ENCODE measurements at places on chromosomes 7 and 10.

DNA sequence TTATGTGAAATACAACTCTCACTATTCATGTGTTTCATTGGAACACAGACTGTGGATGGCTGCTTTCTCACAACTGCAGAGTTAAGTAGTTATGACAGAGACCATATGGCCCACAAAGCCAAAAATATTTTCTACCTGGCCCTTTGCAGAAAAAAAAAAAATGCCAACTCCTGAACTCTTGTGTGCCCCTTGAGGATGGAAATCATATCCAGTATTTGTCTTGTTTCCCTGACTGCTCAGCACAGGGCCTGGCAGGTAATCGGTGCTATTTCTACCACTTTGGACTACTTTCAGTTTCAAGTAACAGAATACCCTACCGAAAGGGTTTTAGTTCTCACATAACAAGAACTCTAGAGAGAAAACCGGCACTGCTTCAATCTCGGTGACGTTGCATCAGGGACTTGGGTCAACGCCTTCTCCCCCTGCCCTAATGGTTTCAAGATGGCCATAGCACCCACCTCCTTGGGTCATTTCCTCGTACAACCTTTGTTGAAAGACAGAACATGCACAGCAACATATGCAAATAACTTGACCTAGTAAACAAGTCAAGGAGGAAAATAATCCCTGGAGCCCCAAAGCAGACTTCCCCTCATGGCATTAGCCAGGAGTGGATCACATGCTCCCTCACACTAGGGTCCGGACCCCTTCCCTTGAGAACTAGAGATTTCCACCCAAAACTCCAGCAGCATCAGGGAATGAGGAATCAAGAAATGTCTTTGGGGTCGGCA, 11.8 kb upstream of the GPNMB start:
- DNase-seq = no peak

DNA sequence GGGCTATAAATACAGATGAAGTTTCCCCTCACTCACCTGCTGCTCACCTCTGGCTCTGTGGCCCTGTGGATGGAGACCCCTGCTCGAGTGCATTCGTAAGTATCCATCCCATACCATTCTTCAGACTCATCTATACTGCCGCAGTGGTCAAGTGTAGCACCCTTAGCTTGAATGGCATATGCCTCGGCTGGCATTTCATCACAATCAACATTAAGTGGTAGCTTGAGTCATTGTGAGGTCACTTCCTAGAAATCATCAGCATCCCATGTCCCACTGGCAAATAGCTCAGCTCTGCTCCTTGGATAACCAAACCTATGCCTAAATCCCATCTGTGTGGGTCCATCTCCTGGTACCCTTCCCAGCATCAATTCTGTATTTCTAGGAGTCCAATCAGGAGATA, 38.2 kb downstream of the MDH2 start:
- no peak for DNase-seq

- DNase-seq = no peak
Measured at GRCh38 chr7:38539477-38540081, 91.6 kb downstream of the AMPH start.

GRCh38 chr7:98970016-98970615, 91.8 kb downstream of the TRRAP start:
- DNase-seq = no peak

DNA sequence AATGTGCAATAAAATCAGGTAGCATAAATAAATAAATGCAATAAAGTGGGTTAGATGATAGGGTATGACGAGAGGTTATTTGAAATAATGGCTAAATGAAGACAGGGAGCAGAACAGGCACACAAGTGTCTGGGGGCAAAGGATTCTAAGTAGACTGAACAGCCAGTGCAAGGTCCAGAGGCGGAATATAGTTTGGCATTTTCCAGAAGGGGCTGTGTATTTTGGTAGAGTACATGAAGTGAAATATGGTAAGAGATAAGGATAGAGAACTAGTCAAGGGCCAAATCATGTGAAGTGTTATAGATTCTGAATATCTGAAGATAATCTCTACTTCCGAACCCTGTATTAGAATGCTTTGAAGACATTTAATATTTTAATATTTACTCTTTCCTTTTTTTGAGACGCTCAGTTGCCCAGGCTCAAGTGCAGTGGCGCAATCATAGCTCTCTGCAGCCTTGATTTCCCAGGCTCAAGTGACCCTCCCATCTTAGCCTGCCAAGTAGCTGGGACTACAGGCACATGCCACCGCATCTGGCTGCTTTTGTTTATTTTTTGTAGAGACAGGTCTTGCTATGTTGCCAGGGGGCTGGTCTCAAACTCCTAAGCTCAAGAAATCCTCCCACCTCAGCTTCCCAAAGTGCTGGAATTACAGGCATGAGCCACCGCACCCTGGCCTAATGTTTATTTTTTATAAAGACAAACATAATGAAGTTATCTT, 44.4 kb upstream of the CD36 start:
- no peak for DNase-seq

GRCh38 chr7:122337011-122337410, 32.5 kb upstream of the FEZF1 start:
- DNase-seq = no peak

GRCh38 chr7:100433592-100434296, 2.6 kb downstream of the PPP1R35 start:
- DNase-seq = no peak

DNA sequence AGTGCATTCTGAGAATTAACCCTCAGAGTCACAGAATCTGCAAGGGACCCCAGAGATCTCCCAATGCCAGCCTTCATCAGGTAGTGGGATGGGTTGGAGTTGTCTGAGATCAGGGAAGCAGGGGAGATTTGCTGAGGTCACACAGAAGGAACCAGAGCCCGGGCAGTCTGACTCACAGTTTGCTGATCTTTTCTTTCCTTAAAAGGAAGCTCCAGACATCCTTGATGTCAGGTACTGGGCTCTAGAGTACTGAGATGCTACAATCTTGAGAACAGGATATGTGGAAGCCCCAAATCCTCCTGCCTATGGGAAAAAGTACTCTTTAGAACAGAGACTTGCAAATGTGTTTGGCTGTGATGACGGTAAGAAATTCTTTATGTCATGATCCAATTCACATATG, 706 bp downstream of the TBATA start:
- DNase-seq = no peak
